SJCRH30 (cell line): ENCODE measurements at places on chromosomes 2 and 18. TPM values are rescaled to one million over a fixed set of nuclear protein-coding genes. Genes with fewer than 3 reads are reported as not detected.
A peak's percentile ranks its signal among the peaks of the same experiment; 100 is the strongest.

- DNase-seq = no peak
Observed at GRCh38 chr2:233973786-233974185, 56.6 kb downstream of the TRPM8 start.

DNA sequence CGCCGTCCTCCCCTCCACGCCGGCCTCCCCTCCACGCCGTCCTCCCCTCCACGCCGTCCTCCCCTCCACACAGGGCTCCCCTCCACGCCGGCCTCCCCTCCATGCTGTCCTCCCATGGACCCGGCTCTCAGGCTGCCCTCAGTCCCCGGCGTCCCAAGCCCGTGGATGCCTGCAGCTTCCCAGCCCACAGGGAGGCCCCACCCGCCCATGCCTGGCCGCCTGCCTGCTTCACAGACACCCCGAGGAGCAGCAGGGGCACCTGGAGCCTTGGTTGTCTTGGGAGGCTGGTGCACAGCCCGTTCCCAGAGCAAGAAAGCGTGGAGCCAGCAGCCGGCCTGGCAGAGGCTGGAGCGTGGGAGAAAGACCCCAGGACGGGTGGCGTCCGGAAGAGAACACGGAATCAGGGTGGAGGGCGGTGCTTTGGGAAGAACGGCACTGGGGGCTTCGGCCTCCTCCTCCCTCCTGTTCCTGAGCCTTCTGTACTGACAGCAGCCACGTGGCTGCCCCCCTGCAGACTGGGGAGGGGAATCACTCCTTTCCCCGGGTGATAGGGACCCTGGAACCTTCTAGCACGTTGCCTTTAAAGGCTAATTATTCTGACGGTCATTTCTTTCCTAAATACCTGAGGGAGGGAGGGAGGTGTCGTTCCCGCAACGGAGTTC, 26.2 kb upstream of the KCNG2 start:
- DNase-seq = no peak

GRCh38 chr2:227267410-227268115, 57.5 kb upstream of the MFF start:
- peak; percentile 26 for DNase-seq

- no peak for DNase-seq
Observed at GRCh38 chr2:95265182-95265581, 9.1 kb upstream of the PROM2 start.

GRCh38 chr2:180219491-180219890, 212.4 kb upstream of the CWC22 start:
- DNase-seq = no peak

DNA sequence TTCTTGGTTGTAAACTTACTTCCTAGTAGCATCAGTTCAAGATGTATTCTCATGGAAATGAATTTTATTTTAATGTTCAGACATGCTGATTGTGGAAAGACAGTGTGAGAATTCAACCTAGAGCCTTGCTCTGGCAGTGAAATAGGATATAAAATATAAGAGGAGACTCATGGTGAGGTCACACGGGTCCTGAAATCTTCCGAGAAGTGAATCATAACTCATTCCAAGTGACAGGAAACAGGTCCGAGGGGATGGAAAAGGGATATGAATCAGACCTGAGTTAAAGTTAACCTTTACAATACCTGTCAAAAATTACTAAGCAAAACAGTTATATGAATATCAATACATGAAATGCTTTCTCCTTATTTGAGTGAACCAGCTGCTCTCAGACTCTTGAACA, 185.2 kb upstream of the LRRTM1 start:
- no peak for DNase-seq

- no peak for DNase-seq
Observed at GRCh38 chr18:37272226-37272625, 293.4 kb downstream of the CELF4 start.

DNA sequence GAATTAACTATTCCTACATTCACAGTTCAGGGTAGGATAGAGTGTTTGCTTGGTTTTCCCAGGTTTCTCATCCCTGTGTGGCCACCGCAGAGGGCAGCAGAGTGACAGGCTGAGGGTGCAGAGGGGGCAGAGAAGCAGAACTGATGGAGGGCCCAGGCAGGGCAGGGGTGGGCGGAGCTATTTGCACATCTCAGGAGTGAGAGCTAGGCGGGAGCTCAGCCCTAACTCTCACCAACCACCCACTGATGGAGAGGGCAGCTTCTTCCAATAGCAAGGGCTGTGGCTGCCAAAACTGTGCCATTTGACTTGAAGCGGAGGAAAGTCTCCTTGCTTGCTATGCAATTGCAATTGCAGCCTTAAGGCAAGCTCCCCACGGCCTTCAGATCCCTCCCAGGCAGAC, 12.0 kb upstream of the DARS1 start:
- peak; percentile 31 for DNase-seq

- DNase-seq = no peak
Observed at GRCh38 chr2:199064201-199064600, 393.5 kb downstream of the SATB2 start.

- DNase-seq = no peak
Observed at GRCh38 chr2:96969321-96969720, 17.1 kb downstream of the FAM178B start.

GRCh38 chr2:191041418-191042161, 27.6 kb upstream of the STAT1 start:
- no peak for DNase-seq

- DNase-seq = no peak
Observed at GRCh38 chr2:64932371-64933216, 56.6 kb upstream of the SLC1A4 start.

DNA sequence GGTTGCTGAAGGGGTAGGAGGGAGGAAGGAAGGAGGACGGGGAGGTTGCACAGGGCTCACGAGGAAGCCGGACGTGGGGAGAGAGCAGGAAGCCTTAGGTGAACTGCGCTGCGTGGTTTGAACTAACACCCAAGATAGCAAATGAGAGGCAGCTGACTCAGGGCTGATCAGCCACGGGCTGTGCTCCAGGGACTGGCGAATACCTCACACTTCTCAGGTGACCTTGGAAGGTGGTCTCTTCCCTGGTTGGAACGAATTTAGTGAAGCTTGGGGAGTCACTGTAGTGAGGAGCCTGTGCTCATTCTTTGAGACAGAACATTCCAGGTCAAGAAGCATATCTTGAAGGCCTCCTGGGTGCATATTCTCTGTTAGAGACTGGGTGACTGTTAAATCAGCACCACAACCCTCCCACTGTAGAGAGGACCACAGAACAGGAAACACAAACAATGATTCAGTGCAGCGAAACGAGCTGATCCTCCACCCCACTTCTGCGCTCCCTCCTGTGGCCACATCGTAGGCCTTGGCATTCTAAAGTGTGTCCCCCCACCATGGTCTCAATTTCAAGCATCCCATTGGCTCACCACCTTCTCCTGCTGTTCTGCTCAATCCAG, 33.8 kb downstream of the TOGARAM2 start:
- peak; percentile 82 for DNase-seq

- DNase-seq = no peak
Observed at GRCh38 chr2:212154477-212154878, 384.1 kb downstream of the ERBB4 start.

- no peak for DNase-seq
Observed at GRCh38 chr18:51107598-51108305, 77.7 kb downstream of the SMAD4 start.

DNA sequence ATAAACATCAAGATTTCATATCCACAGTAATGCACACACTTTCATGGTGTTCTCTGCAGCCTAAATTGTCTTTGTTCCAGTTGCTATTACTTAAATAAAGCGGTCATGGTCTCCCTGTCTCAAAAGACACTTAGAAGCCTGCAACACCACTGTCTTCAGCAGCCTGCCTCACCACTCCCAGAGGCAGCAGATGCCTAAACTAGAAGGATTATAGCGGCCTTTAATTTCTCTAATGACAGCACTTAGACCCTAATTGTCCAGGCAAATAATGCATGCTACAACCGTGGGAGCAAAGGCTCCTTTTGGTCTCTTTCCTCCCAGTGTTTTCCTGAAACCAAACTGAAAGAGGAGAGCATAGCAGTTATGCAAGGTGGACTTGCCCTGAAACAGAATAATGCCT, 248.8 kb upstream of the SLC39A10 start:
- no peak for DNase-seq

NETO1 gene
- not detected in 2 replicates for total RNA-seq

FOXD4L1 gene
- 0.43 and 1.0 TPM in 2 replicates for total RNA-seq

NEU2 gene
- total RNA-seq = not detected in 2 replicates

CTDSP1 gene
- total RNA-seq = 61.5 and 69.9 TPM in 2 replicates

RAB17 gene
- 3.4 and 3.6 TPM in 2 replicates for total RNA-seq

POTEI gene
- total RNA-seq = 0.25 and 0.47 TPM in 2 replicates

OR6B2 gene
- total RNA-seq = not detected in 2 replicates

SERPINB2 gene
- not detected in 2 replicates for total RNA-seq

FABP1 gene
- 0.32 TPM in 1 of 2 replicates, not detected in the other for total RNA-seq

VAMP5 gene
- total RNA-seq = not detected in 2 replicates

INPP5D gene
- total RNA-seq = 0.47 and 0.68 TPM in 2 replicates

POTEE gene
- 0.99 and 1.0 TPM in 2 replicates for total RNA-seq

GPR45 gene
- 0.13 and 0.43 TPM in 2 replicates for total RNA-seq
